Nephron progenitor cell (in vitro differentiated cells): ENCODE measurements at places on chromosomes 2 and 18.

- peak; percentile 90 for DNase-seq
Observed at GRCh38 chr18:5630057-5630899, 86.5 kb upstream of the EPB41L3 start.

DNA sequence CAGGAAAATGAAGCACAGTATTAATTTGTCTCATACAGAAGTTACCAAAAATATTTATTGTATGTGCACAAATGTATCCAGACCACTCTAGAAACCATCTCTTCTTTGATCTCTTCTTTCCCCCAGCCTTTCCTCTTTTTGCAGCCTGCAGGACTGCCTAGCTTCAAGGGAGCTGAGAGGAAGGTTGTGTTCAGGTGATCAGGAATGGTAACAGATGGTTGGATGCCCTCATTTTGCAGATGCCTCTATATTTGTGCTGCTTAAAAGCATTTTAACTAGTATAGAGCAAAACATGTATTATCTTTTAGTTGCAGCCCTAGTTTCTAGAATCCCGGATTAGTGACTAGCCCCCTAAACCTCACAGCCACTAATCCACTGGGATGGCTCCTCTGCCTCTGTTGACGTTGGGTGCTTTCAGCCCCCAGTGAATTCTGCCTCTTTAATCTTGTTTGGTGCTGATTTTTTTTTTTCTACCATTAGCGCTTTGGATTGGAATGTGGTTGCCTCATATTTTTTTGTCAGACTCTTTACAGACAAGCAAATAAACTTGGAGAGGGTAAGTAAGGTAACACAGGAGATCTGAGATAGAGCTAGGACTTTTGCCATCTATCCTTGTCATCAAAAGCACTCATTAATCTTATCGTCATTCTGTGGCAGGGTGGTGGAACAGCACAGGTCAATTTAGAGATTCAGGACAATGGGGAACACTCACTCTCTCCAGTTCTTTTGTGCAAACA lies 103.8 kb upstream of the NDUFV2 start:
- DNase-seq: no peak

- no peak for DNase-seq
Observed at GRCh38 chr2:197200051-197200761, 110.4 kb downstream of the ANKRD44 start.

DNA sequence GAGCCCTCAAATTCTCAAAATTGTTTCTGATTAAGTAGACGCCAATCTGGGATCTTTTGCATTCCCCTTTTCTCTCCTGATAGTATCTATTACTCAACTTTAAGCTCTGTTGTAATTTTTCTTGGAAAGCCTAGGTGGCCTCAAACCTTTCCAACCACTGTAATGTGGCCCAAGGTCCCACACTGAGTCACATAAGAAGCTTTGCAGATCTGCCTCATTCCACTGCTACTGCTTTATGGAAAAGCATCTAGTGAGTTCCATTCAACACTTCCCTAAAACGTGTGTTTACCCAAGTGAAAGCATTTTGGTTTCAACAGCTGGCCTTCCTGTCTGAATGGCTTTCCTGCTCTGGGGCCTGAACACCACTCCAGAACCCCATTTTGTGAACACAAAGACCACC lies 493.6 kb upstream of the SPHKAP start:
- no peak for DNase-seq

DNA sequence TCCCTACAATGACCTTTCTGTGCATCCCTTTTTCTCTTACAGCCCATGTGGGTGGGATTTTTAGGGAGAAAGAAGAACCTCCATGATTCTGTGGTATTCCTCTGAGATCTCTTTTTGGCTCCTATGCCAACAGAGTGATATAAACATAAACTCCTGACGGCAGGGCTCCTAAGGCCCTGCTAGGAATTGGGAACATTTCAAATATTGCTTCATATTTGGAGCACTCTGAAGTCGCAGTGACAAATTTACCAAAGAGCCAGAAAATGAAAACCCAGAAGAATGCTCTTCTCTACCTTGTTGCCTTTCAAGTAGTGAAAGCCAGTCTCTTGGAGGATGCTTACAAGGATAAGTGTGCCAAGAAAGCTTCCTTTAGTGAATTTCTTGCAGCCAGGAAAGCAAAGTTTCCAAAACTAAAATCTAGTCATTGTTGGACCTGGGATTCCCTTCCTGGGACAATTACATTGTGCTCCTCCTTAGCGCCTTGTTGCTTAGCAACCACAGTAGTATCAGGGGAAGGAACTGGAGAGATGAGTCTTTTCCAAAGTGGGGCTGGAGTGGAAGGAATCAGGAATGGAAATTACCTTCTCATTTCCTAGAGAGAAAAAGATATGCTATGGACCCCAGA lies 7.3 kb upstream of the SETBP1 start:
- DNase-seq: no peak

GRCh38 chr18:13283746-13284145 lies 65.2 kb downstream of the LDLRAD4 start:
- DNase-seq: no peak

GRCh38 chr2:208501206-208501605 lies 94.6 kb downstream of the PTH2R start:
- DNase-seq: peak; percentile 46

GRCh38 chr2:19883971-19884720 lies 17.6 kb downstream of the TTC32 start:
- no peak for DNase-seq

- peak; percentile 32 for DNase-seq
Observed at GRCh38 chr2:208466151-208466919, 59.7 kb downstream of the PTH2R start.

- no peak for DNase-seq
Observed at GRCh38 chr2:43265421-43265820, 39.0 kb upstream of the ZFP36L2 start.

DNA sequence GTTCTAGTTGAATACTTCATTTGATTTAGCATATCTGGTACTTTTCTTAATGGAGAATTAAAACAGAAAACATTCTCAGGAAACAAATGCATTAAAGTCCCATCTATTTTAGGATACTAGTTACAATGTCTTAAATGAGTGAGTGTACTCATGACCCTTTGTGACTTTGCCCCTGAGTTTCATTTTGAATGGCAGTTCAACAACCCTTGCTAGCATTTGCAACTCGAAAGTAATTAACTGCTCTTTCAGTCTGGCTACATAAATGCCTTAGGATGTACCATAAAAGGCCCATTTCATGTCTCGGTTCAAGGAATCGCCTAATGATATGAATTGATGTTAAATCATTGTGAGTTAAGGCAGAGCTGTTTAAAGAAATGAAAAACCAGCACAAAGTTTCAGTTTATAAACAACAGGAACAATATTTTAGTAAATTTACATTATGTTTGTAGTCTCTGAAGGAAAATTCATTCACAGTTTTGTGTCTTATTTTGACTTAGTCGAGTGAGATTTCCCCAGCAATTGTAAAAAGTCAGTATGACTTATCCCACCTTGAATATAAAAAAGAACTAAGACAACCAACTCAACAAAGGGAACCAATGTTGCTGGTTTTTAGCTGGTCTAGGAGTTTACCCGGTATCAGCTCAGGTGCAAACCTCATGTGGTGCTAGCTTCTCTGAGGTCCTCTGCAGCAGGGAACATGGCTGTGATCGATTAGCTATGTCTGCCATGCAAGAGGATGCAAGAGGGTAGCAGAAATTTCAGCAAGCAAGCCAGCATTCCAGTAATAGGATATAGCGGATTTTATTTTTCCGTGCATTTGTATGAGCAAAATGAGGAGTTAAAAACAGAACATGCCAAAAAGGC lies 386.2 kb downstream of the PTPRM start:
- no peak for DNase-seq
